ENCODE measurements at places on chromosomes 6 and 20.

DNA sequence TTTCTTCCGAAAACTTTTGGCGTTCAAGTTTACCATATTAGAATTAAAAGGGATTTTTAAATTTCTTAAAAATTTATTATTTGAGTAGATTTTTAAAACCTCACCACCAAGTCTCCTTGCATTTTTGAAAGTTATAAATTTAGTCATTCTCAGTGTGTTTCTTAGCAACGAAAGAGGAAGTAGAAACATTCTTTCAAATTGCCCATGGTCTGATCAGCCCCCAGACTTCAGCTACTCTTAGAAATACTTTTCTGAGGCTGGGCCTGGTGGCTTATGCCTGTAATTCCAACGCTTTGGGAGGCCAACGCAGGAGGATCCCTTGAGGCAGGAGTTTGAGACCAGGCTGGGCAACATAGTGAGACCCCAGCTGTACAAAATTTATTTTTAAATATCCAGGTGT lies 15.1 kb upstream of the RTF2 start:
- no peak for DNase-seq

GRCh38 chr6:129555206-129555832 lies 154.7 kb downstream of the ARHGAP18 start:
- DNase-seq, result no peak

DNA sequence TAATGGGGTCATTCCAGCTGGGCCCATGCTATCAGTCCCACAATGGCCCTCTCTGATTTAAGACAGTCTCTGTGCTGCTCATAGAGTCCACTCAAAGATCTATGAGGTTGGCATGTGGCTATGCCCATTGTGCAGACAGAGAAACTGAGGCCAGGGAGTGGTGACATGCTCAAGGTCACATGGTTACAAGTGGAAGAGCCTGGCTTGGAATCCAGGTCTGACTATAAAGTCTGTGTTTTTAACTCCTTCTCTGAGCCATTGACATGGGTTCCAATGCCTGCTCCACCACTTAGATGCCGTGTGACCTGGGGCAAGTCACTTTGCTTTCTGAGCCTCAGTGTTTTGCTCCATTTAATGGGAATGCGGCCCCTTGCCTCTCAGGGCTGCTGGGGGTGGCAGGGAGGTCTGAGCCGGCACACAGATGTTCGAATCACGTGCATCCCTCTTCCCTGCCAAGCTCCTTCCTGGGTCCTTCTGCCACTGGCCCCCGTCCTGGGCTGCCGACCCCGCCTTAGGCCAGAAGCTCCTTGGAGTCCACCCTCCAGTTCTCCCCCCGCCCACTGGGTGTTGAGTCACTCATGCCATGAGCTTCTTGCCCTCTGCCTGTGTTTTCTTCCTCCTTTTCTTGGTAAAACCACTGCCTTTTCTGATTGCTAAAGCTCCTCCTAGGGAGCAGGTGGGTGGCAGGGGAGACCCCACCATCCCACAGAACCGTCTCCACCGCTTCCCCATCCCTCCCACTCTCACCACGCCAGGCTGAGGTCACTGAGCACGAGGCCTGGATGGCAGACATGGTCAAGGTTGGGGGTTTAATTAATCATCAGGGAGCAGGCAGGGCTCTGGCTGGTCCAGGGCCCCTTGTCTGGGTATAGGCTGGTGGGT lies 35.7 kb downstream of the CEBPB start:
- DNase-seq, result no peak

GRCh38 chr20:62381202-62381797 lies 5.6 kb upstream of the RPS21 start:
- no peak for DNase-seq

DNA sequence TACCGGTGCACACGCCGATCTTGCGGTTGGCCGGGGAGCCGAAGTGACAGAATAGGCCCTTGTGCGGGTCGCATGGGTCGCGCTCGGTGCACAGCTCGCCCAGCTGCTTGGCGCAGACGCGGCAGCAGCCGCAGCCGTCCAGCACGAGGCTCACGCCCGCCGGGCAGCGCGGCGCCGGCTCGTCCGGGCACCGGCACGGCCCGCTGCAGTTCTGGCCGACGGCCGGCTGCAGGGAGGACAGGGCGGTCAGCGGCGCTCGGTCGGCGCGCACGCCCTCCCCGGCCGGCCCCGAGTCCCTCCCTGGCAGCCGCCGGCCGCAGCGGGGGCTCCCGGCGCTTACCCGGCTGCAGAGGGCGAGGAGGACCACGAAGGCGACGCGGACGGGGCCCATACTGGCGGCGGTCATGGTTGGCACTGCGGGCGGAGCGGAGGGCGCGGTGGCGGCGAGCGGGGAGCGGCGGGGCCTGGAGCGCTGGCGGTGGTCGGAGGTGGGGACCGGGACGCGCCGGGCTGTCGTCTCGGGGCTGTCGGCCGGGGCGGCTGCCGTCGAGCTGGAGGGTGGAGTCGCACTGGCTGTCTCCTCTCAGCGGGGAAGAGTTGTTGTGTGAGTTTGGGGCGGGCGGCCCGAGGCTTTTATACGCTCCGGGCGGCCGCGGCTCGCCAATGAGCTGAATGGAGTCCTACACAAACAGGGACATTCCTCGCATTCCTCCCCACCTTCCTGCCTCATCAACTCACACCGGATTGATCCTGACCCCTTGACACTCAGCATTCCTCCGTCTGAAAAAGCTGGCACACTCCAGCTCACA lies at the start of gene CCN2:
TSS of gene CCN2 (minus strand) at position 606 of the 809 bp plus-strand sequence. CDS start at position 406, 200 bp downstream.
- DNase-seq, result no peak

DNA sequence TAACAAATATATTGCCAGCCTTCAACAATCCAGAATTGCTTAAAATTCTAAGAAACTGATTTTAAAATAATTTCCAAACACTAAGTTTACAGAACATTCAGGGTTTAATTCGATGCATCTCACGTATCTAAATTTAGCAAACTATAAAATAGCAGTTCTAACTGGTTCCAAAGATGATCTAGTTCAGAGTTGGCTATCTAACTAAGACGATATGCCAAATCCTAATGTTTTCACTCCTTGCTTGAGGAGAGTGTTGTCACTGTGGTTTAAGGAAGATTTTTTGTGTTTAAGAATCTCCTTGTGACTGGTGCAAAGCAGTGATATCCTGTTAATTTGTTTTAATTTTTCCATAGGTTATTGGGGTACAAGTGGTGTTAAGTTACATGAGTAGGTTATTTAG lies 311.5 kb upstream of the ID4 start:
- DNase-seq, result no peak

All from stimulated activated CD8-positive, alpha-beta memory T cell treated with anti-CD3 and anti-CD28 coated beads, Interleukin-4, amount 100 ng/mL, for 4 hours (primary cell).